Astrocyte (in vitro differentiated cells and primary cell): ENCODE measurements at places on chromosomes 3 and 15.
A peak's percentile ranks its signal among the peaks of the same experiment; 100 is the strongest.

DNA sequence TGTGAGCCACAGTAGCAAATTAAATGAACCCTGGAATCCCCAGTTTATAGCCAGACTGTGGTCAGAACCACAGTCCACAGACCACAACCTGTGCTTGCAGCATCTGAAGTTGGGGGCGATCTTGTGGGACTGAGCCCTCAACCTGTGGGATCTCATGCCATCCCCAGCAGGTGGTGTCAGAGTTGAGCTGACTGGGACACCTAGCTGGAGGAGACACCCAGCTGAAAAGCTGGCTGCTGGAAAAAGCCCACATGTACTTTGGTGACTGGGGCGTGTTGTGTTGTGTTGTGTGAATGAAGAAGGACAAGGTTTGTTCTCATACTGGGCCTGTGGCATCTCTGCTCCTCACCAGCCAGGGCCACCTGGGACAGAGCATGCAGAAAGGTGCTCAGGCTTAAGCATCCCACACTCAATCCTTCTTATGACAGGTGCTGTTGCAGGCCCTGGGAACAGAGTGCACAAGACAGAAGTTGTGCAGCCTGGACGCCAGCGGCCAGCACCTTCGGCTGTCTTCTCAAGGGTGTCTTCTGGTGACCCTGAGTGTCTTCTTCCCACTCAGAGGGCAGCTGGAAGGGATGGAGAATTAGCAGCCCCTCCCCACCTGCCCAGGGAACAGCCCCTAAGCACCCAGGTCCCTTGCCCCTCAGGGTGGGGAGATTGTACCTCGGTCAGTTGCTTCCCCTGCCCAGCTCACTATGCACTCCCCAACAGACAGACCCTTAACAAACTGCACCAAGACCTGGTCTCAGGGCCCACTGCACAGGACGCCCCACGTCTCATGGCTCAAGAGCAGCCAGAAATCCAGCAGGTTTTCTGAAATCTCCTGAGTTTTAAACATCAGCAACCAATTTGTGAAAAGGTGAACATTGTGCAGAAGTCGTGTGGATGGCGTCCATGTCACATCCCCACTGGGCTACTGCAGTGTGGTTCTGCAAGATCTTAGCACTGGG is 2.2 kb upstream of the UROC1 start:
- DNase-seq: no peak

DNA sequence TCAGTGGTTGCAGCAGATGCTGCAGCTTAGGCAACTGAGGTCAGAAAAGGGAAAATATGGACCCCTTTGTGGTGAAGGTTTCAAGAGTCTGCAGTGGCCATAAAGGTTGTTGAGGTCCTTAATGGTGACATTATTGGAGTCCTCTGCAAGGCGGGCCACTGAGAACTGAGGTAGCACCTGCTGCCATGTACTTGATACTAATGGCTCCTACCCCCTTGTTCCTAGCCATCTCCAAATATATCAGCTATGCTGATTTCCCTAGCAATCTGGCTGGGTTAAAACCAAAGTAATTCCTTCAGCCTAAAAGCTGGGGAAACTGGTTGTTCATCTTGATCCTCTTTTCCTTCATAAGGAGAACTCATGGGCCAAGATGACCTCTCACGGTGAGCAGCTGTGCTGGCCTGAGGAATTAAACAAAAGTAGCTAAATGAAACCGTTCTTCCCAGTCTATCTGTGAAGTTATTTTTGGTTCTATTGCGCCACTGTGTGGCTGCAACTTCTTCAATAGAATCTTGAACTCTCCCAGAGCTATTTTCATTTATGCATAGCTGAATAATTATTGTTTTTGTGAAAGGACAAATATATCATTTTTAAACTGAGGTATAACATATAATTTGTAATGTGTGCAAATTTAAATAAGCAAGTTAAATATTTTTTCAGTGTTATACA is 76.1 kb upstream of the PLSCR4 start:
- DNase-seq: peak; percentile 51

DNA sequence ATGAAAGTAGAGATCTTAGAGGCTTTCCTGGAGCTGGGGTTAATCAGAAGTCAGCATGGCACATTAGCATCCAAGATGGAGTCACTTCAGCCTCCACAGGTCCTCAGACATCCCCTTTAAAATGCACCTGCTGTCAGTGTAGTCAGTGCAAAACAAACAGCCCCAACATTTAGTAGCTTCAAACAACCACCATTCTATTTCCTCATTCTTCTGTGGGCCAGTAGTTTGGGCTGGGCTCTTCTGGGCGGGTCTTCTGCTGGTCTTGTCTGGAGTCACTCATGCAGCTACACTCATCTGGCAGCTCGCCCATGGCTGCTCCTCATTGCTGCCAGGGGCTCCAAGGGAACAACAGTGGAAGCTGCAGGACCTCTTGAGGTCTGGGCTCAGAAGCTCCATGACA is 99.9 kb downstream of the TLE3 start:
- peak; percentile 53 for DNase-seq

DNA sequence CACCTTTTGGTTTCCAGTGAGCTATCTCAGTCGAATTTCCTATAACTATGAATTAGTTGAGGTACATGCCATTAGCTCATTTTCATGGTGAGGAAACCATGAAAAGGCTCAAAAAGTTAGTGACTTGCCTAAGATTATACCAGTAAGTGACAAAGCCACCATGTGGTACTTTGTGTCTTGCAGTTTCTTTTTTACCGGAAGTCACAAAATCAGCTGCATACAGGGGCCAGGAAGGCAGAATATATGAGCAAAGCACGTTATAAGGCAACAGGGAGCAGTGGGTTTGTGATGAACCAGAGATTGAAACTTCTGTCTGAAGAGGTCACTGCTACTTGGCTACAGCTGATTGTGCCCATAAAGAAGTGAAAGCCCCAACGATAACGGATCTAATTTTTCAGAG is 50.3 kb downstream of the CMTM8 start:
- DNase-seq: no peak

DNA sequence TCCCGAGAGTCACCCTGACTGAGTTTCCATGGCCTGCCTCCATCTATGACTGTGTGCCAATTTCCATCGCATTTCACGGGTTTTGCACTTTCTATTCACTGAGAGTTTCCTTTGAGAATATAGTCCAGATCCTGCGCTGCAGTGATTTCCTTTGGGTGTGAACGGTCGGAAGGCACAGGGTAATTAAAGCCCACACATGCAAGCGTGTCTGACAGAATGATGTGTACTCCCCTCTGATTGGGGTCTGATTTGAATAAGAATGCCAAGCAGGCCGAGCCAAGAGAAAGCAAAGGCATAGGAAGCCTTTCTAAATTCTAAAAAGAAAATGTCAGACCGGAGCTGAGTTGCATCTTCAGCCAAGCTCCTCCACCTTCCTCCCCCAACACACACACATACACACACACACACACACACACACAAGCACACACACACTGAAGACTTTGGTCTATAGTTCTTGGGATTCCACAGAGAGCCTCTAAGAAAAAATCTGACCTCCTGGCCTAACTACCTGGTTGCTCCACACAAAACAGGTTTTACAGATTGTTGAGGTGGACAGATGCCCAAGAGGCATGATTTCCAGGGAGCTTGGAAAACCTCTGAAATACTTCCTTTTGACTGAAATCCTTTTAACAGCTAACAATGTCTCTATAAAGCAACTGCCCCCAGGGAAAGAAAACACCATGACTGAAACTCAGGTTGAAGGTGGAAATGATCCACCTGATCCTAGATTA is 59.7 kb upstream of the LRRN1 start:
- no peak for DNase-seq

- peak; percentile 37 for DNase-seq
These were observed 18.2 kb downstream of the TBC1D2B start for GRCh38 chr15:78059110-78059839.

GRCh38 chr3:6060251-6060650 is 800.7 kb upstream of the GRM7 start:
- DNase-seq: no peak

DNA sequence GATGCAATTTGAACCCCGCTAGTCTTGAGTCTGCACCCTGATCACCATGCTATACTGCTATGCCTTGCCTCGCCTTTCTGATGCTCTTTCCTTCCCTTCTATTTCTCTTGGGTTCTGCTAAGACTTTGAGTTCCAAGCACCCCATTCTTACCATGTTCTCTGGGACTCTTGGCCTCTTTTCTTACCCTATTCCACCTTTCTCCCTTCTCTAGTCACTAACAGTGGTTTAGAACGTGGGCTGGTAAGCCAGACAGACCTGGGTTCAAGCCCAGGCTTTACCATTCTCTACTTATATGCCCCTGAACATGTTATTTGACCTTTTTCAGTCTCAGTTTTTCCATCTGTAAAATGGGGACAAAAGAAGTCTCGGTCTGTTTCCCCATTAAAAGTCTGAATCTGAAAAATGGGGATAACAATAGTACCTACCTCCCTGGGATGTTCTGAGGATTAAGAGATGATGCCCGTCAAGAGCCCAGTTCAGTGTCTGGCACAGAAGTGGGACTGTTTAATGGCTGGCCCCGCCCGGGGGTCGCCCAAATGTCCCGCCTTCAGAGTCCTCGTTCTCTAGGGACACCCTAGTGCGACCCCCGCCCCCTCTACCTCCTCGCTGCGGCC is 376 bp downstream of the TADA3 start:
- DNase-seq: no peak

GRCh38 chr3:43793648-43794372 is 103.1 kb downstream of the ABHD5 start:
- no peak for DNase-seq

DNA sequence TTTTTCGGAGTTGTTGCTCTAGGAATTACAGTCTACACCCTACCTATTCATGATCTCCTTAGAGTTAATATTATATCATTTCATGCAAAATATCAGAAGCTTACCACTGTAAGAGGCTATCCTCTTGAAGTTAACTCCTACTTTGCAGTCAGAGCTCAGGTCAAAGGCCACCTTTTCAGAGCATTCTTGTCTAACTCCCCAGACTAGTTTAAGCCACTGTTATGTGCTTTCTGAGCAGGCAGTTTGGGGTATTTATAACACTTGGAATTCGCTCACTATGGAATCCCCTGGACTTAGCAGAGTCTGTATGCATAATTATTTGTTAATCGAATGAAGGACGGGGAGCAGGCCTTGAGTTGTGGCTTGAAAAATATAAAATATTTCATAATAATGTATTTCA is 21.7 kb downstream of the MED12L start:
- no peak for DNase-seq

DNA sequence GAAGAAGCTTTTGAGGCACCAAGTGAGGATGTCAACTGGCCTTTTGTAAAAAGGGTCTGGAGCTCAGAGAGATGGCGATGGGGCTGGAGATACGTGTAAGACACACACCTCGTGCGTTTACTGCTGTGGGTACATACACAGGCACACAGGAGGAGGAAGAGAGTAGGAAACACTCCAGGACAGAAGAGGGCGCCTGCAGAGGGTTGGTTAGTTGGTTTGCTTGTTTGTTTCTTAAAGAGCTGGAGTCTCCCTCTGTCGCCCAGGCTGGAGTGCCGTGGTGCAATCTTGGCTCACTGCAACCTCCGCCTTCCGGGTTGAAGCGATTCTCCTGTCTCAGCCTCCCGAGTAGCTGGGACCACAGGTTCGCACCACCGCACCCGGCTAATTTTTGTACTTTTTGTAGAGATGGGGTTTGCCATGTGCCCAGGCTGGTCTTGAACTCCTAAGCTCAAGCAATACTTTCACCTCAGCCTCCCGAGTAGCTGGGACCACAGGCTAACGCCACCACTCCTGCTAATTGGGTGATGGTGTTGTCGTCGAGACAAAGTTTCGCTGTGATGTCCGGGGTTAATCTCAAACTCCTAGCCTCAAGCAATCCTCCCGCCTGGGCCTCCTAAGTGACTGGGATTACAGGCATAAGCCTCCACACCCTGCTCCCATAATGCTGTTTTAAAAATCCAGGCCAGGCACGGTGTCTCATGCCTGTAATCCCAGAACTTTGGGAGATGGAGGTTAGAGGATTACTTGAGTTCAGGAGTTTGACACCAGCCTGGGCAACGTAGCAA is 1.3 kb upstream of the PRR20G start:
- DNase-seq: no peak

DNA sequence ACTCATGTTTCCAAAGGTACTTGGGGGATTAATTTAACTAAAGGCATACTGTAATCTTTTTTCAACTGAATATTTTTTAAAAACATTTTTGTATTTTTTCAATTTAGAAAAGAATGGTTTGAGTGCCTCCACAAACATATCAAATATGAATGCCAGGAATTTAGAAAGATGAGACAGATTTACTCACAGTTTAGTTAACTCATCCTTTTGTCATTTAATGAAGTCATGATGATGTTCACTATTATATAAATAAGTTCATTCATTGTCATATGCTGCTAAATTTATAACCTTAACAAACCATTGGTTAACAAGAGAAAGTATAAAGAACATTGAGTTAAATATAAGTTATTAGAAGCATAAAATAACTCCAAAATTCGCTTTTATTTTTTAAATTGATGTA is 50.0 kb downstream of the FGF7 start:
- DNase-seq: no peak

GRCh38 chr3:72768936-72769335 is 79.3 kb downstream of the SHQ1 start:
- DNase-seq: no peak

DNA sequence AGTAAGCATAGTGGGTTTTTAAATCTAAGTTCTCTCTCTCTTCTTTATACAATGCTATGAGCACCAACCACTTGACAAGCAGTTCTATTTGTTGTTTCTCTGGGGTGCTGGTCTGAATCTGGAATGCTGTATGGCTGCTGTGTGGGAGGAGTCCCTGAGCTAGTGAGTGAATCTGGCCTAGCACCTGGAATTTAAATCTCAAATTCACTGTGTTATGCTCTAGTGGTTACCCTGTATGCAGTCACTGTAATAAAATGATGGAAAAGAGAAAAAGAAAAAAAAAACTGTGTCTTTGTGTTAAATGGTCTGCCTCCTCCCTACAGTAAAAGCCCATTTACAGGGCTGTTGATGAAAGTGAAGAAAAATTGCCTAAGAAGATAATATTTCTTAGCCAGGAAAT is 155.0 kb downstream of the ATP8B4 start:
- no peak for DNase-seq

GRCh38 chr15:95624100-95624499 is 706.4 kb upstream of the NR2F2 start:
- no peak for DNase-seq

DNA sequence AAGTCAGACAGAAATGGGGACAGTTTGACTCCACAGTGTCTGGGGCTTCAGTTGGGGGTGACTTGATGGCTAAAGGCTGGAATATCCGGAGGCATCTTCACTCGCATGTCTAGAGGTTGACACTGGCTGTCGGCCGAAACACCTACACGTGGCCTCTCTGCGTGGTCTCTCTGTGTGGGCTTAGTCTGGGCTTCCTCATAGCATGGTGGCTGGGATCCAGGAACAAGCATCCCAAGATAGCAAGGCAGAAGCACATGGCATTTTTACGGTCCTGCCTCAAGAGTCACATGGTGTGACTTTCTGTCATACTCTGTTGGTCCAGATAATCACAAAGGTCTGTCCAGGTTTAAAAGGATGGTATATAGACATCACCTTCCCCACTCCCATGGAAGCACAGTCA is 34.5 kb downstream of the MAGI1 start:
- DNase-seq: no peak

- DNase-seq: no peak
These were observed 17.0 kb downstream of the SEC61A1 start for GRCh38 chr3:128069271-128069670.

- DNase-seq: no peak
These were observed 3.7 kb upstream of the LSG1 start for GRCh38 chr3:194675680-194676079.

GRCh38 chr3:86989611-86990010 is 1.3 kb downstream of the VGLL3 start:
- DNase-seq: peak; percentile 40

GRCh38 chr3:159645874-159646273 is 342.8 kb upstream of the IL12A start:
- no peak for DNase-seq

- no peak for DNase-seq
These were observed 141.0 kb downstream of the TMCO5A start for GRCh38 chr15:38075466-38075865.
